ENCODE measurements at places on chromosomes 4 and X.

- DNase-seq = no peak
These were observed 61.6 kb upstream of the TEX13A start for GRCh38 chrX:105282077-105282476.

DNA sequence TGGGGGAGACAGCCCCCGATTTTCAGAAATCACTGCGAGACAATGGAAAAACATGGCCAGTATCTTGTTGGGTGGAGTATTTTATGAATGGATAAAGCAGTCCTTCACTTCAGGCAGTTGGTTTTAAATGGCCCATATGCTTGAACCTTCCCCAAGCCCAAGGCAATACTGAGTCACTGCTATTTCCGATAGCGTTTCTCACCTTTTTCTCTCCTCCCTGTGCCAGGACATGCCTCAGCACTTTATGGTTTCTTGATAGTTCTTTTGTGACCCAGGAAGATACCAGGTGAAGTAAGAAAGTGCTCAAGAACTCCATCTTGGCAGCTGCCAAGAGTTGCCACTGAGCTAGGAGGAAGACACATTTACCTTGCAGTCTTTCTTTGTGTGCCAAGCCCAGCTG lies 26.8 kb upstream of the ESX1 start:
- DNase-seq = no peak

- DNase-seq = no peak
These were observed 61.7 kb upstream of the PLS3 start for GRCh38 chrX:115499112-115499805.

DNA sequence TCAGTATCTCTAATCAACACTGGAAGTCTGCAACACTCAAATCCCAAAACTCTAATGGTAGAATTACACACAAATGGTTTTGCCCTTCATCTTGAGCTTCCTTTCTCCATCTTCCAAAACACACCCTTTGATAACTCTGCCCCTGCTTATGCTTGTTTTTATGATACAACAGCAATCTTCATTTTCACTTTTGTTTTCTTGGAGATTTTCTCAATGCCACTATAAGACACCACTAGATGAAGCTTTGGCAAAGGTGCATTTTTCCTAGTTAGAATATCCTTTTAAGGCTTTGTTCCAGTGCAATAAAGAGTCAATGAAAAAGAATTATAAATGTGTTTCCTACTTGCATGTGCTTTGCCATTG lies 472.4 kb upstream of the NWD2 start:
- no peak for DNase-seq

GRCh38 chrX:74061879-74062278 lies 242.1 kb upstream of the ZCCHC13 start:
- DNase-seq = no peak

DNA sequence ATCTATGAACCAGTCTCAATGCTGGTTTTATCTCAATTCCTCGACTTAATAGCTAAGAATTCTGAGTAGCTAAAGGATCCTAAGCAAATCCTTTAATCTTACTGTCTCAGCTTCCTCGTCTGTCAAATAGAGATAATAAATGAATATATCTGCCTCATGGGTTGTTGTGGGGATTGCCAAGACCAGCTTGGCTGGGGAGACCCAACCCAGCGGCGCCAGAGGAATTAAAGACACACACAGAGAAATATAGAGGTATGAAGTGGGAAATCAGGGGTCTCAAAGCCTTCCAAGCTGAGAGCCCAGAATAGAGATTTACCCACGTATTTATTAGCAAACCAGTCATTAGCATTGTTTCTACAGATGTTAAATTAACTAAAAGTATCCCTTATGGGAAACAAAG lies 41.9 kb downstream of the SLC34A2 start:
- DNase-seq = no peak

- no peak for DNase-seq
These were observed 174.7 kb upstream of the FAT1 start for GRCh38 chr4:186898367-186898766.

- DNase-seq = no peak
These were observed 107.7 kb downstream of the NPNT start for GRCh38 chr4:106002994-106003393.

DNA sequence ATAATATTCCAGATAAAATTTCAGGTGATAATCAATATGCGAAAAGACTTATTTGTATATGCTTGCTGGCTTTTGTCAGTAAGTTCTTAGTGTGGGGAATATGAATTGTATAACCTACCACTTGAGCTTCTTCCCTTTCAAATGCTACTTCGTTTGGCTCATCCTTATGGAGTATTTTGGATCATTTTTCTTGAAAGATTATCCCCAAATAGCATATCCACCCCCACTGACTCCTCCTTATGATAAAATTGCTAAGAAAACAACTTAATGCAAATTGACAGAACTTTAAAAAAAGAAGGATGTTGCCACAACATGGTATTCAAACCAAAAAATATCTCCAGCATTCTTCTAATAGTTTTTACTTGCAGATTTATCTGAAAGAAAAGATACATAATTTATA lies 393.3 kb downstream of the PPP3CA start:
- no peak for DNase-seq

- DNase-seq = no peak
These were observed 946.6 kb downstream of the STIM2 start for GRCh38 chr4:27807207-27807606.

- no peak for DNase-seq
These were observed 48.9 kb downstream of the PCDH7 start for GRCh38 chr4:30769093-30769492.

DNA sequence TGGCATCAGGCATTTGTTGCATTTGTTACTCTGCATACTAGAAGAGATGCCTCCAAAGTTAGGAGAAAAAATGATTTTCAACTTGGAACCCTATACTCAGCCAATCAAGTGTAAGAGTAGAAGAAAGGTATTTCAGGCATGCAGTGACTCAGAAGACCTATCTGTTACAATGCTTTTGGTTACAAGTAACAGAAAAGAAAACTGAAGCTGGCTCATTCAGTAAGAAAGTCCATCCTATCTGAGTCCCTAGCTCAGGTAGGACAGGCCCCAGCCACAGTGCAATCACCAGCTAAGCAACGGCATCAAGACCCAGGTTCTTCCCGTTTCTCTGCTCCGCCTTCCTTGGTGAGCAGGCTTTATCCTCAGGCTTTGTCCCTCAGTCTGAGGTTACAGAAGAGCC lies 23.3 kb downstream of the MECP2 start:
- no peak for DNase-seq

DNA sequence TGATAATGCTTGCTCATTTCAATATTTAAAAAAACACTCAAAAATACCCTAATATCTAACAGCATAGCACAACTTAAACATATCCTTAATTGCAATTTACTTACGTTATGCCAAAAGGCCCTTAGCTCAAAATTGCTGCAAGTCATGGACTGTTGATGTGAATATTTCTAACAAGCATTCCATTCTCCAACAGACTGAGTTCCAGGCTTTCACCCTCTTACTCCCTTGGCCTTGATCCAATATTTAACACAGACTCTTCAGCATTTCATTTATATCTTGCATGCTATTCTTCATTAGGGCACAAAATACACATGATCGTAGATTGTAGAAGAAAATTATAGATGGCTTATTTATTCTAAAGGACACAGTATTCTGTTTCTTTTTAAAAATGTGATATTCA lies 96.5 kb downstream of the RNF150 start:
- DNase-seq = no peak

DNA sequence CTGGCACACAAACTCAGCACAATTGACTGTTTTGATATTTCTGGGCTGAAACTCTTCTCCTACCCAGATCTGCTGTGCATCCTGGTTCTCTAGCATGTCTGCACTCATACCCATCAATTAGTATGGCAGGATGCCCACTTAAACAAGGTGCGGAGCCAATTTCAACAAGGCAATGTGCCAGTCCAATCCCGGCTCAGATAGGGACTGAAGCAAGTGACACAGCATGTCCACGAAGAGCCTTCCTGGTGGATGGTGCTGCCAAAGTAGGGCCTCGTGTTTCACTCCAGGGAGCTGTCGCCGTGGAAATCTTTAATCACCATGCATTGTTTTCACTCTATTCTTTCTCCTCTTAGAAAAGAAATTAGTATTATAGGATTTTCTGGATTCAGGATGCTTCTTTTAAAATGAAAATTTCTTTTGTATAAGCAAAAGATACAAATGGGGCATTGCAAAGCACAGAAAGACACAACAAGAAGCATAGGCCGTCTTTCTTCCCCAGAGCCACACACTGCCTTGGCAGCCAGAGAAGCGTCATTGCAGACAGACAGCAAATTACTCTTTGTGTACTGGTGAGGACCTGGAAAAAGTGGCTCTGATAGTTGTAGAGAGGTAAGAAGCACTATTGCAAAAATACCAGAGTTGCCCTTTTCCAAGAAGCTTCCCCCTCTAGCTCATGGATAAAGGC lies 40.6 kb upstream of the LSM6 start:
- DNase-seq = no peak

DNA sequence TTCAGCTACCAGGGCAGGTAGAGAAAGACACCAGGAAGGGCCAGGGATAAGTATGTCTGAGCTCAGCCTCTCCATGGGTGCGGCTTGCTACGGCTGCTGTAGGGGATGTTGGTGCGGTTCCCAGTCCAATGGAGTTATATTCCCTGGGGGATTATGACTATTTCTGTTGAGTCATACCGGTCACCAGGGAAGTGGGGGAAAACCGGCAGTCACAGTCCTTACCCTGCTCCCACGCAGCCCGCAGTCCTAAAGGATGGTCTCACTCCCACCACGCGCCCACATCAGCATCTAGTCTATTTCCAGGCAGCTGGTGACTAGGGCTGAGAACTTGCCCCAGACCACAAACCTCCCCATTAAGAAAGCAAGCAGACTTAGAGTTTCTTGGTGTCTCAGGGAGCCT lies 191.6 kb downstream of the VEGFC start:
- DNase-seq = no peak

- DNase-seq = no peak
These were observed 6.3 kb upstream of the YIPF6 start for GRCh38 chrX:68492583-68492982.

DNA sequence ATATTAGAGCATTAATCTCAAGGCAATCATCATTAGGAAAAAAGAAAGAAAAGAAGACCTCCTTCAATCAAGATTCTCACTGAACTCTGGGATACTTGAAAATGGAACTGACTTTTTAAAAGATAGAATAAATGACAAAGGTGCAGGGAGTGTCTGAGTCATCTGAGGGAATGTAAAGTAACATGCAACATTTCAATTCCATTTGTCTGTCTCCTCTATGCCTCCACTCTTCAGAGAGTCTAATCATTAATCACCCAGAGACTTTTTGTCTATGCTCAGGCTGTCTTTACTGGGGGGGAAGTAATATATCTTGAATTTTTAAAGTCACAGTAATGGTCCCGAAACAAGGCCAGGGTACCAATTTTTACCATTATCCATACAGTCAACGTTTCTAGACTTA lies 55.0 kb upstream of the PACRGL start:
- DNase-seq = no peak

GRCh38 chr4:169618286-169618685 lies 2.1 kb upstream of the CLCN3 start:
- DNase-seq = no peak

- no peak for DNase-seq
These were observed 44.4 kb downstream of the SEL1L3 start for GRCh38 chr4:25818371-25818871.

GRCh38 chr4:51885363-51885762 lies 42.4 kb downstream of the DCUN1D4 start:
- no peak for DNase-seq

DNA sequence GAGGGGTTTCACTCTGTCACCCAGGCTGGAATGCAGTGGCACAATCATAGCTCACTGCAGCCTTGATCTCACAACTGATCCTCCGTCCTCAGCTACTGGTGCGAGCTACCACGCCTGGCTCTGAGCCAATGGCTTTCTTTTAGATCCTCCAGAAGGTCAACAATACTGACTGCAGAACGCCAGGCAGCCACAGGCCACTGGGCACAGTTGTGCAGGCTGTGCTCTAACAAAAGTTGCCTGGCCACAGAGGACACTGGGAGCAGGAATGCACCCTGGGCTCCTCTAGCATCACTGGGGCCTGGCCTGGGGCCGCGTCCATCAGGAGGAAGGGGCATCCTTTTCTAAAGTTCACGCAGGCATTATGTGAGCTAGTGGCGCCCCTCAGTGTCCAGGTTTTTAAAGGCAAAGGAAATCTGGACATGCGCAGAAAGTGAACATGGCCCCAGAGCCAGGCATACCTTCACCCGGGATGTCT lies 14.9 kb upstream of the PORCN start:
- no peak for DNase-seq

DNA sequence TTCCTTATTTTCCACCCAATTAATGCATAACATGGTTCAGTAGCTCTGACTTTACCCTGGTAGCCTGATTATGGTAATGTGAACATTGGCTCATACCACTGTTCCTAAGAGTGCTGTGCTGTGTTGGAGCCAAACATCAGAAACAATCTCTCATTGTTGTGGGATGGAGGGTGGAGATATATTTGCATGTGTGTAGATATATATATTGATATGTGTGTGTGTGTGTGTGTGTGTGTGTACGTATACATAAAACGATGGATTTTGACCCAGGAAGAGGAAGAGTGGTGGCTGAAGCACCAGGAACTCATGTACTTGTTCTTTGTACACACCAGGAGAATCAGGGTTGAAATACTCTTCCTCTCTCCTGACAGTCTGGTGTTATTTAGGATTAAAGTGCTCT lies 247.7 kb downstream of the IL15 start:
- no peak for DNase-seq

DNA sequence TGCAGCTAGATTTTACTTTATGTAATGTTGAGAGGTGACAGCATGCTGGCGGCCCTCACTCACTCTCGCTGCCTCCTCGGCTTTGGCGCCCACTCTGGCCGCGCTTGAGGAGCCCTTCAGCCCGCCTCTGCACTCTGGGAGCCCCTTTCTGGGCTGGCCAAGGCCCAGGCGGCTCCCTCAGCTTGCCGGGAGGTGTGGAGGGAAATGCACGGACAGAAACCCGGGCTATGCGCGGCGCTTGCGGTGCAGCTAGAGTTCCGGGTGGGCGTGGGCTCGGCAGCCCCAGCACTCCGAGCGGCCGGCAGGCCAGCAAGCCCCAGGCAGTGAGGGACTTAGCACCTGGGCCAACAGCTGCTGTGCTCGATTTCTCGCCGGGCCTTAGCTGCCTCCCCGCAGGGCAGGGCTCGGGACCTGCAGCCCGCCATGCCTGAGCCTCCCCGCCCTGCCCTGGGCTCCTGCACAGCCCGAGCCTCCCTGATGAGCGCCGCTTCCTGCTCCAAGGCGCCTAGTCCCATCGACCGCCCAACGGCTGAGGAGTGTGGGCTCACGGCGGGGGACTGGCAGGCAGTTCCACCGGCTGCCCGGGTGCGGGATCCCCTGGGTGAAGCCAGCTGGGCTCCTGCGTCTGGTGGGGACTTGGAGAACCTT lies 128.7 kb downstream of the GASK1B start:
- DNase-seq = no peak

DNA sequence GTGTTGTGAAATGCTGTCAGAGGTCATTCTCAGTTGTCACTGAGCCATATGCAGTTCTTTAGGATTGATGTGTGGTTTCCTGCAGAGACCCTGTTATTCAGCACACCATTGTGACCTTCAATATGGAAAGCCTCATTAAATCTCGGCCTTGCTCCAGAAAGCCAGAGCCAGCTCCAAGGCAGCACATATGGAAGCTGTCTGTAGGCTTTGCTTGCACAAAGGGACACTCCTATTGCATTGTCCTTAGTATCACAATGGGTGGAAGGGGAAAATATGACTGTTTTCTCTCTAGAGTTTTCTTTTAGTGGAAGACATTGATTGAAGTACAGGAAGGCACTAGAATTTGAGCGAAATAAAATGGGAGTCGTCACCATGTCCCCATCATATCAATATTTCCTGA lies 179.0 kb downstream of the CEP135 start:
- DNase-seq = no peak

Data from amniotic stem cell (primary cell).